ENCODE measurements at places on chromosomes 16 and 17.
A peak's percentile ranks its signal among the peaks of the same experiment; 100 is the strongest.

GRCh38 chr17:27756467-27757371 lies 43.6 kb downstream of the NOS2 start:
- no peak for DNase-seq

DNA sequence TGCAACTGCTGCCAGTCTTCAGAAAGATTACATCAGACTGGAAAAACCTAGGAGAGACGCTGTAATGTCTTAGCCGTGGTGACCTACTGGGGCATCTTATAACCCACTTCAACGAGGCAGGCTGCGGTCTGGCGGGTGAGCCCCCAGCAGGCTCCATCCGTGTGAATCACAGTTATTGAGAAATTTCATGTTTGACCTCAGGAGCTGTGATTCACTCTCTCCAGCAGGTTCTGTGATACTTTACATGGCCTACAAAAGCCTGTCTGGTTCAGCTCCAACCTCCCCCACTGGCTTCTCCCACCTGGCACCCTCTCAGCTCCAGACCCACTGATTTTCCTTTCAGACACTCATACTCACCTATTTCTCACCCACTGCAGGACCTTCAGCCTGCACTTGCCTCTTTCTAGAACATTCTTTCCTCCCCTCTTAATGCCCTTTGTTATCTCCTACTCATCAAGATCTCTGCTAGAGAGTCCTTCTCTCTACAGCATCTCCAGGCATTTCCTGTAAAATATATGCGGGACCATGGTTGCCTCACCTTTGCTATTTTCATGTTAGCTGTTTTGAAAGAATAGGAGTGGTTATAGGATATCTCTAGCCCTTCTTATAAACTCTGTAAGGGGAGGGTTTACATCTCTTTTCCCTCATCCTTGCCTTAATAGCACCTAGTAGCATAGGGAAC lies 227.9 kb downstream of the MAF start:
- DNase-seq: no peak

DNA sequence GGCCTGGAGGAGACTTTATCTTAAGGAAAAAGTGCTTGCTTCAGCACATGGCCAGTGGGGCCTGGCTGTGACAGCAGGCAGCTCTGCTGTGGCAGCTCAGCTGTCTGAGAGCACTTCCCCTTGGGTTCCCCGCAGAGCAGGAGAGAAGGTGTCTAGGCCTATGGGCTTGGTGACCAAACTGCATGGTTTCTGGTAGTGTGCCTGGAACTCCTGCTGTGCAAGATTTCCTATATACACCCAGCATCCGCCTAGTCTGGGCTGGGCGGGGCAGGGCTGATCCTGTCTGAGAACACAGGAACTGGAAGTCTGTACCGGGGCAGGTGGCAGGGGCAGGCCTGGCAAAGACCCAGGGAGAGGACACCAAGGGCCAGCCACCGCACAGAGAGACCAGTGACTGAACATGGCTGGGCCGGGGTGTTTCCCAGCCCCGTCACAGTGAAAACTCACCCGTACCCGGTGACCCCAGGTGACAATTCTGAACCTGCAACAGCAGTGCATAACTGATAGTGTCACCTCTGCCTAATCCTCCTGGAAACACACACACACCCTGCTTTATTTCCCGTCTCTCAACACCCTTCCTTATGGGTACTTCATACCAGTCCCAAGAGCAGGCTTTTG lies 39.3 kb downstream of the CHD9 start:
- peak; percentile 54 for DNase-seq

GRCh38 chr17:19342611-19343255 lies 19.8 kb downstream of the B9D1 start:
- no peak for DNase-seq

- no peak for DNase-seq
Measured at GRCh38 chr17:68277807-68278206, 13.1 kb downstream of the SLC16A6 start.

DNA sequence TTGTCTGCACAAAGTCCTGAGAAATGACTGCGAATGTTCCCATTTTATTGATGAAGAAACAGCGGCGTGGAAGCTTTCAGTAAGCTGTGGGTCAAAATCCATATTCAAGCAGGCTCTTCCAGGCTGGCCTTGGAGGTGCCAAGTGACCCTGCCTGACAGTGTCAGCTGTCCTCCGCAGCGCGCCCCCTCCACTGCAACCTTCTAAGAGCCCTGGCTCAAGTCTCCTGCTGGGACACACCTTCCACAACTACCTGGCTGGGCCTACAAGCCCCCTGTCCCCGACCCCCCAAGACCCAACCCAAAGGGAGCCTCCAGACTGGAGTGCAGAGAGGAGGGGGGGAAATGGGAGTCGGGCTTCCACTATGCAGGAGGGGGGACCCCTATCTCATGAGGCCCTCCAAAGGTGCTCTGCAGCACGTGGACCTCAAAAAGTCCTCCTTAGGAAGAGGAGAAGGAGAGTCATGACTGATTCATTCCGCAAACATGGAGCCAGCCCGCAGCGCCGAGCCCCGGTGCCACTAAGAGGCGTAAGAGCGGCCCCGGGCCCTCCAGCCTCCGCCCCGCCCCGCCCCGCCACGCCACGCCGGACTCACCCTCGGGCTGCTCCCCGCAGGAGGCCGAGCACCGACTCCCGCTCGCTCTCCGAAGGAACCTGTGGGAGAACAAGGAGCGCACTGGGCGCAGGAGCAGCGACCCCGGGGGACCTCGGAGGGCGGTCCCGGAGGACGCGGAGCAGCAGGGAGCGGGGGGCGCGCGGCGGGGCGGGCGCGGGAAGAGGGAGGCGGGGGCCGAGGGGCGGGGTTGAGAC lies 574 bp downstream of the MPP3 start:
- no peak for DNase-seq

- DNase-seq: no peak
Measured at GRCh38 chr16:2884041-2884451, 1.0 kb downstream of the FLYWCH2 start.

DNA sequence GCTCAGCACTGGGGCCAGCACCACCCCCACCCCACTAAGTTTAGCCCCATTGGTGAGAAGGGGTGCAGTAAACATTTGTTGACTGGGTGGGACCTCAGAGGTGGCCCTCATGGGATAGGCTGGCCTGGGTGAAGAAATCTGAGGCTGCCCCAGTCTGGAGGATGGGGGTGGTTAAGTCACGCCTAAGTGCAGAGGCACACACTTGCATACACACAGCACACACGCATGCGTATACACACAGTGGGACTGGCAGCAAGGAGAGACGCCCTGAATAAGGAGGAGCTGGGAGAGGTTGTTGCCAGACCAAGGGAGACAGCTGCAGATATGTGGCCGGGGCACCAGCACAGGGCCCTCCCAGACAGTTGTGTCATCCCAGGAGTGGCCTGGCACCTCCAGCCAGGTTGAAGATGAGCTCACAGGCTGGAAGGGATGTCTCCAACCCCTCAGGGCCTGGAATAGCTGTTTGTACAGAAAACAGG lies 3.0 kb upstream of the BCAR1 start:
- no peak for DNase-seq

DNA sequence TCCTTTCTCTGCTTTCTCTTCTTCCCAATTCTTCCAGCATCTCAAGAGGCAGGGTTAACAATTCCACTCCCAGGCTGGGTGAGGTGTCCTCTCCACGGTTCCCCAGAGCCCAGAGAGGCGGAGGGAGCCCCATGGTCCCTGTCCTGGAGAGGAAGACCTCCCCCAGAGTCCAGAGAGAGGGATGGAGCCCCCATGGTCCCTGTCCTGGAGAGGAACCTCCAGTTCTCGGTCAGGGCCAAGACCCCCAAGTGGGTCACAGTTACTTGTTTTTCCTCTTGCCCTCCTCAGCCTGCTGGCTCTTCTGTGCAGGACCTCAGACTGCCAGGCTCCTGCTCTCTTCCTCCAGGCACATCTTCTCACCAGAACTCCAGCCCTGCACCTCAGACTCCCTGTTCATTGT lies 135.2 kb downstream of the RPTOR start:
- no peak for DNase-seq

DNA sequence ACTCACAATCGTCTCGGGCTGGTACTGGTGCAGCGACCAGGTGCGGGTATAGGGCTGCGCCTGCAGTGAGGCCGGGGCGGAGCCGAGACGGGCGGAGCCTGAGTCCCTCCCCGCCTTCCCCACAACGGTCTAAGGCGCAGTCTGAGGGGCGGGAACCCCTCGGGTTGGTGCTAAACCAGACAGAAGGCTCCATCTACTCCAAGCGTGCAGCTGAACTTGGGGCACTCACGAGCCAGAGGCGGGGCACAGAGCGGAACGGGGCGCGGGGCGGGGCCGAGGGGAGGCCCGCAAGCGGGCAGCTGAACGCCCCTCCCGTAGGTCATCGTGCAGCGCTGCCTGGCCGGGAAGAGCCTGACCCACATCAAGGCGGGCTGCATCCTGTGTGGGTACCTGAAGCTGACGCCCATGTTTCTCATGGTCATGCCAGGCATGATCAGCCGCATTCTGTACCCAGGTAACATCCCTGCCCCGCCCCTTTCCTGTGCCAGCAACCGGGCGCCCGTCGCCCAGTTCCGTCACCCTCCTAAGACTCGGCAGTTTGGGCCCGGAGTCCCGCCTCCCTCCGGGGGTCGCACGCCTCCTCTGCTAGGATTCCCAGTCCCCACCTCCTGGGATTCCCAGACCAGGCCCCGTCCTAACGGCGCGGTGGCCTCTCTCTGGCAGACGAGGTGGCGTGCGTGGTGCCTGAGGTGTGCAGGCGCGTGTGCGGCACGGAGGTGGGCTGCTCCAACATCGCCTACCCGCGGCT lies 5.0 kb downstream of the SLC5A2 start:
- DNase-seq: peak; percentile 86

DNA sequence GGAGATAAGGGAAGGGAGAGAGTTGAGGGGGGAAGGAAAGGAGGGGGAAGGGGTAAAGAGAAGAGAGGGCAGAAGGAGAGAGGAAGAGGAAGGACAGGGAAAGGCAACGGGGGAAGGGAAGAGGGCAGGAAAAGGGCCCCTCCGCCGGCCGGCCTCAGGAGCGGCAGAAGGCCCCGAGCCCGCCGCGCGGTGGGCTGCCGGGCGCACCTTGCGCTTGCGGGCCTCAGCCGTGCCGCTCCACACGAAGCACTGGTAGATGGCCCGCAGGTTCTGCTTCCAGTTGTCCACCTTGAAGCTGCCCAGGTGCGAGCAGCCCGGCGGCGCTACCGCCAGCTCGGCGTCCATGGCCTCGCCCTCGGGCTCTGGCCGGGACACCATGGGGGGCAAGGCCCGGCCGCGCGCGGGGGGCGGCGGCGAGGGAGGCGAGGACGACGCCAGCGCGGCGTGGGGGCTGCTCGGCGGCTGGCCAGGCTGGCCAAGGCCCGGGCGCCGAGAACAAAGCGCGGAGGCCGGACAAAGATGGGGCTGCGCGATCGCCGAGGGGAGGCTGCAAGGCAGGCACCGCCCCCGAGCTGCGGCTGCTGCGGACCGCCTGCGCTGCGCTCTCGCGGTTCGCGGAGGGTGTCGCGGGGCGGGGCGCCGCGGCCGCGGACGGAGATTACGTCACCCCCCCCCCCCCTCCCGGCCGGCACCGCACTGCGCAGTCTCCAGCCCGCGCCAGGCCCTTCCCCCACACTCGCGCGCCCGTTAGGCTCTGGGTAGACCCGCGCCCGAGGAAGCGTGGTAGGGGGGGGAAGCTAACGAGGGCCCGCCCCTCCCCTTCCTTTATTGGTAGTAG lies at the start of gene USP22:
USP22 (minus strand) TSS at position 554 of the 838 bp plus-strand sequence; CDS start at position 378, 176 bp downstream.
- peak; percentile 94 for DNase-seq

DNA sequence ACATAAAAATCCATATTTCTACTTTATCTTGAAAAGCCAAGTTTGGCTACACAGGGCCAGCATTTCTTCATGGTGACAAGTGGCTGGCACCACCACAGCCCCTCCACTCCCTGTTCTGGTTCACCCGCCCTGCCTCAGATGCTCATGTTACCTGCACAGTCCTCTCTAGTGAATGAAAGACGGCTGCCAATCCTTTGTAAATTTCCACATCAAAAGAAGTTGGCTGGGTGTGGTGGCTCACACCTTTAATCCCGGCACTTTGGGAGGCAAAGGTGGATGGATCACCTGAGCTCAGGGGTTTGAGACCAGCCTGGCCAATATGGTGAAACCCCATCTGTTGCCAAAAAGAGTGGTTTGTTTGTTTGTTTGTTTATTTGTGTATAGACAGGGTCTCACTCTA lies 19.9 kb upstream of the CORO1A start:
- DNase-seq: no peak

DNA sequence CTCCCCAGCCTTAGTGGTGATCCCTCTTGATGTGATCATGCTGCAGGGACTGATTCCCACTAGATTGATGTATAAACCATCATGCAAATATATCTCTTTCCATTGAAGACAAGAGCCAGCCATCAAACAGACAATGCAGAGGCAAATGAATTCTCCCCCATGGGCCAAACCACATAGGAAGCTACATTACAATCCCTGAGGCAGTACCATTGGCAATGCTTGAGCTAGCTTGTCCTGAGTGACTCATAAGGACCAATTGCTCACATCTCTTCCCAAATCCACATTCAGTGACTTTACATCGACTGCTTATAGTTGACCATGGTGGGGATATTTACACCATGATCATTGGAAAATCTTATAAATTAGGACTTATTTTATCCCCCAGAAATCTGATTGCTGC lies 242.2 kb downstream of the SHISA9 start:
- DNase-seq: no peak

DNA sequence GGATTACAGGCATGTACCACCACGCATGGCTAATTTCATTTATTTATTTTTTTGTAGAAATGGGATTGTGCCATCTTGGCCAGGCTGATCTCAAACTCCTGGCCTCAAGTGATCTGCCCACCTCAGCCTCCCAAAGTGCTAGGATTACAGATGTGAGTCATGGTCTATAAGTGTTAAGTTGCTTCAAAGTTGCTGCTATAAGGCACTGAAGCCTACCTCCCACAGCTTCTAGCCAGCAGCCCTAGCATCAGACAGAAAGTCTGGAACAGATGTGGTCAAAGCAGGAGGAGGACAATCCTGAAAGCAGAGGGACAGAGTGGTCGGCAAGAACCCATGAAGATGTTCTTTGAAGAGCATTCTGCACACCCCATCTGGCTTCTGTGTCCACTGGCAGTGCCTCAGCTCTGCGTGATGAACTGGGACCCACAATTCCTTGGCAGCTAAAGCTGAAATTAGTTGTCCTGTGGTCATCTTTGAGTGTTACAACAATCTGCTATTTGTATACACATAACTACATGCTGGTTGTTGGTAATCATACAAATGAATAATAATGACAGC lies 11.2 kb downstream of the MAP3K14 start:
- no peak for DNase-seq

GRCh38 chr16:28592511-28592910 lies 4.3 kb downstream of the SULT1A2 start:
- DNase-seq: no peak

- DNase-seq: no peak
Measured at GRCh38 chr17:14833201-14833785, 431.8 kb downstream of the PMP22 start.

DNA sequence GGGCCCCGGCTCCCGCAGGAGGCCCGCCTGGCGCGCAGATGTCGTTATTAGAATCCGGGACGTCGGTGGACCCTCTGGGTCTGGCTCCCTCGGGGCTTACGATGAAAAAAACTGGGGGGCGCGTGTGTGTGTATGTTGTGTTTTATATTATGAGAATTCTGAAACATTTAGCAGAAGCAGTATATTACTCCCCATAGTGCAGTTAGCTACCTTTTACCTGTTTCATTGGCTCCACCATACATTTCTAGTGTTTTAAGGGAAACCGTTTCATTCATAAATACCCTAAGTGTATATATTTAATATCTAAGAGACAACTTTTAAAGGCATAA lies 486 bp upstream of the DNAJA2 start:
- DNase-seq: no peak

- no peak for DNase-seq
Measured at GRCh38 chr16:379183-379960, 2.4 kb downstream of the PGAP6 start.

GRCh38 chr16:73601911-73602310 lies 554.0 kb upstream of the ZFHX3 start:
- DNase-seq: no peak
